ENCODE measurements at places on chromosomes 16 and 17.

GRCh38 chr17:28857905-28858800 lies 3.3 kb downstream of the ERAL1 start:
- no peak for DNase-seq

GRCh38 chr17:61291451-61292285 lies 108.0 kb upstream of the TBX2 start:
- DNase-seq: no peak

- no peak for DNase-seq
These were observed 28.6 kb downstream of the SLC38A8 start for GRCh38 chr16:84013787-84014569.

GRCh38 chr17:19285213-19285900 lies 48.2 kb downstream of the EPN2 start:
- DNase-seq: no peak

- no peak for DNase-seq
These were observed 228.6 kb downstream of the ZFHX3 start for GRCh38 chr16:72819345-72819744.

DNA sequence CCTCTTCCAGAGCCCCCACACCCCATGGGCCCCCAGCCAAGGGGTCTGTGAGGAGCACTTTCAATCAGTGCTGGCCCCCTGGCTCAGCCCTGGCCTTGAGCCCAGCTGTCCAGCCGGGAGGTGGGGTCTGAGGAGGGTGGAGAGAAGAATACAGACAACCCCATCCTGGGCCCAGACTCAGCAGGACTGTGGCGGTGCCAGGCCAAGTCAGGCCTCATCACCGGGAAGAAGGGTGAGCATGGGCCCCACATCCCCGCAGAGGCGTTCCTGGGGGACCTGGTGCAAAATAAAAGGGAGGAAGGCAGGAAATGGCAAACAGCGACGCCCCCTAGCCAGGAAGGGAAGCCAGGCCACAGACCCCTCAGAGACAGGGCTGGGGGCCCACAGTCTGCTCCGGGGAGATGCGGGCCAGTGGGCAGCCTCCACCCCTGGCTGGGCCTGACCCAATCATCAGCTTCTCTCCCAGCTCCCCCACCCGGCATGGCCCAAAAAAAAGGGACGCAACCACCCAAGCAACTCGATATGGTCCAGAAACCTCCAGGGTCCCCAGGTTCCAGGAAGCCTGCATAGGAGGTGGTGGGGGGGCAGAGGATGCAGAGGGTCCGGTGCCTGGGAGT lies 20.6 kb downstream of the ZNF423 start:
- no peak for DNase-seq

- DNase-seq: no peak
These were observed 28.8 kb downstream of the DYNLRB2 start for GRCh38 chr16:80569440-80570105.

GRCh38 chr17:32385121-32385520 lies 35.2 kb downstream of the ZNF207 start:
- no peak for DNase-seq

DNA sequence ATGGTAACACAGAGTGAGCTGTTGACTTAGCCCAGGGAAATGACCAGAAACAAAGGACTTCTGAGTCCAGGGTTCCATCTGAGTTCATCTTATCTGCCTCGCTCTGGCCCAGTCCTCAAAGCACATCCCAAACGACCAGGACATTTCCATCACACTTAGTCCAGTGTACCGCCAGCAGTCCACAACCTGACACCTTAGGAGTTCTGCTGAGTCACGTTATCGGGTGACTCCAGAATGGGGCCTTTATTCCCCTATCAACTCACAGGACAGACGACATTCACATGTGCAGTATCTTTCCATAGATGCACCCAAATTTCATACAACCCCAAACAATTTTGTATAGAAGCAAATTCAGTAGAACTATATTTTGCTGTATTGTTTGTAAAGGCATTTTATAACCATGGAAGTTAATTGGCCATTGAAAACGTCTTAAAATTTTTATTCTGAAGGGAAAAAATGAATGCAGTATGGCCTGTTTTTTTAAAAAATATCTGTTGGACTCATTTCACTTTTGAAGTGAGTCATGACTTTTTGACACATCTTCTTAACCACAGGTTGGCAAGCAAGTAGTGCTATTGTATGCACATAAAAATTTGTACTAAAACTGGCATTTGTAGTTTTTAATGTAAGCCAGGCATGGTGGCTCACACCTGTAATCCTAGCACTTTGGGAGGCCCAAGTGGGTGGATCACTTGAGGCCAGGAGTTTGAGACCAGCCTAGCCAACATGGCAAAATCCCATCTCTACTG lies 46.3 kb downstream of the ZNF18 start:
- DNase-seq: no peak

- DNase-seq: no peak
These were observed 23.7 kb downstream of the NCOR1 start for GRCh38 chr17:16191604-16192003.

GRCh38 chr16:68757625-68757935 lies 20.5 kb downstream of the CDH1 start:
- no peak for DNase-seq

- DNase-seq: no peak
These were observed 32.6 kb downstream of the SCPEP1 start for GRCh38 chr17:57010487-57010886.

- DNase-seq: no peak
These were observed 112.5 kb upstream of the CHMP6 start for GRCh38 chr17:80878876-80879722.

- DNase-seq: no peak
These were observed 1.8 kb upstream of the PRSS53 start for GRCh38 chr16:31090540-31090939.

GRCh38 chr17:59230764-59231163 lies 10.5 kb downstream of the GDPD1 start:
- DNase-seq: no peak

DNA sequence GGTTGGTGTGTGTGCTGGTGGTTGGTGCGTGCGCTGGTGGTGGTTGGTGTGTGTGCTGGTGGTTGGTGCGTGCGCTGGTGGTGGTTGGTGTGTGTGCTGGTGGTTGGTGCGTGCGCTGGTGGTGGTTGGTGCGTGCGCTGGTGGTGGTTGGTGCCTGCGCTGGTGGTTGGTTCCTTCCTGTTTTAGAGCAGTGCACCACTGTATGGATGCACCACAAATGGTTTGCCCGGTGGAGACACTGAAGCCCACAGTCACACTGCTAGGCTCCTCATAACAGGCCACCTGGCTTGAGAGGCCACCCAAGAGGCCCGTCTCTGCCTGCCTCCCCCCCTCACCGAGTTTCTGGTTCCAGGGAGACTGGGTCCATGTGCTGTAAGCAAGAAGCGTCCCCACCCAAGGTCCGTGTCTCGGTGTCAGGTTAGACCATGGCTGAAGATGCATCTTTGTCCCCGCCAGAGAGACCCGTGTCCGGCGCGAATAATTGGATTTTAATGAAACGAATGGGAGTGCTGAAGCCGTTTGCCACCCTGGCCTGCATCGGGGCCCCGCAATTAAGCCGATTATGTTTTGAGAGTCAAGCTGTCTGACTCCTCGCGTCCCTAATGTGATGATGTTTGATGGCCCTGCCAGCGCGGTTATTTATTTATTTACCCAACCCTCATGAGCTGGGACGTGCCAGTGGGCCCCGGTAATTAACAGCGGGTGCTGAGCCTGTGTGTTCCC lies 161.3 kb upstream of the GSE1 start:
- no peak for DNase-seq

GRCh38 chr17:50238601-50239280 lies 35.5 kb upstream of the TMEM92 start:
- DNase-seq: no peak

Data from NCI-H446 treated with DMSO at 0.1 percent for 48 hours (cell line).